ENCODE measurements at places on chromosomes 7 and 10.

- no peak for DNase-seq
Observed at GRCh38 chr7:40475681-40475982, 340.8 kb downstream of the SUGCT start.

GRCh38 chr7:66142996-66143395 lies 28.3 kb downstream of the CRCP start:
- no peak for DNase-seq

- no peak for DNase-seq
Observed at GRCh38 chr10:118793545-118793944, 38.8 kb upstream of the CACUL1 start.

- DNase-seq: no peak
Observed at GRCh38 chr7:35523292-35523691, 171.6 kb downstream of the HERPUD2 start.

GRCh38 chr10:37448161-37448560 lies 322.8 kb downstream of the ANKRD30A start:
- DNase-seq: no peak

GRCh38 chr7:27636326-27637006 lies 26.2 kb downstream of the HIBADH start:
- DNase-seq: no peak

- DNase-seq: no peak
Observed at GRCh38 chr10:116840389-116841075, 8.8 kb upstream of the ENO4 start.

DNA sequence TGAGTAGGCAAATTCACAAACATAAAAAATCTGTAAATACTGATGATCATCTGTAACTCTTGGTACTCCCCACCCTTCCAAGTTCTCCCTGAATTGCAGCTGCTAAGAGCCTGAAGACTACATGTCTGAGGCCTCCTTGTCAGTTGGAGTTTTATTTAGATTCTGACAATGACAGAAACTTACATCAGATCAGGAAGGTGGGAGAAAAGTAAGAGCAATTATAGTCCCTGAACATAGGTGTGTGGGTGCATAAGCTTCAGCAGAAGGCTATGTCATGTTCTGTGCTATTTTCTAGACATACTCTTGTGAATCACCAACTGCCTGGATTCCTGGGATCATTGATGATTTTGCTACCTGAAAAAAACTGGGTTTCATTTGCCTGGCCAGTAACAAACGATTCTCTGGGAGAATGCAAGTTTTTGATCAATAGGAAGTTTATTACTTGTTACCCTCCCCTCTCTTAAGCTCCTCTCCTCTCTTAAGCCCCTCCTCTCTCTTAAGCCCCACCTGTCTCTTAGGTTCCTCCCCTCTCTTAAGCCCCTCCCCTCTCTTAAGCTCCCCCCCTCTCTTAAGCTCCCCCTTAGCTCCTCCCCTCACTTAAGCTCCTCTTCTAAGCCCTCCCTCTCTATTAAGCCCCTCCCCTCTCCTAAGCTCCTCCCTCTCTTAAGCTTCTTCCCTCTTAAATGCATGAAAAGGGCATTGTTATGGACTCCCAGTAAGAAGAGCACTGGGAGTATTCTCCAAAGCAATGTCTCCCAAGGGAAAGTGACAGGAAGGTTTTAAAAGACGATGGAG lies 1183.4 kb upstream of the AUTS2 start:
- no peak for DNase-seq

DNA sequence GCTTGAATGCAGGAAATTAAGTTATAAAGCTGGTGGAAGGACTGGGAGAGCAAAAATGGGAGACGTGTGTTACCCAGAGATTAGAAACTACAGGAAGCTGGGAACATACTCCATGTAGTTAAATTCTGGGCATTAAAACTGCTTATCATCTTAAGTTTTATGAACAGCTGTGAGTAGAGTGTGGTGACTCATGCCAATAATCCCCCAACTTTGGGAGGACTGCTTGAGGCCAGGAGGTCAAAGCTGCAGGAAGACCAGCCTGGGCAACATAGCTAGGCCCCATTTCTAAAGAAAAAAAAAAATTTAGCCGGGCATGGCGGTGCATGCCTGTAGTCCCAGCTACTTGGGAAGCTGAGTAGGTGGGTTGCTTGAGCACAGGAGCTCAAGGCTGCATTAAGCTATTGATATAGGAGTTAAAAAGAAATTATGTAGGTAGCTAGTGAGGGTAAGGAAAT lies 56.2 kb upstream of the SEPHS1 start:
- DNase-seq: no peak

All from suprapubic skin (tissue), 4 donors.